ENCODE measurements at places on chromosomes 1 and 21.

DNA sequence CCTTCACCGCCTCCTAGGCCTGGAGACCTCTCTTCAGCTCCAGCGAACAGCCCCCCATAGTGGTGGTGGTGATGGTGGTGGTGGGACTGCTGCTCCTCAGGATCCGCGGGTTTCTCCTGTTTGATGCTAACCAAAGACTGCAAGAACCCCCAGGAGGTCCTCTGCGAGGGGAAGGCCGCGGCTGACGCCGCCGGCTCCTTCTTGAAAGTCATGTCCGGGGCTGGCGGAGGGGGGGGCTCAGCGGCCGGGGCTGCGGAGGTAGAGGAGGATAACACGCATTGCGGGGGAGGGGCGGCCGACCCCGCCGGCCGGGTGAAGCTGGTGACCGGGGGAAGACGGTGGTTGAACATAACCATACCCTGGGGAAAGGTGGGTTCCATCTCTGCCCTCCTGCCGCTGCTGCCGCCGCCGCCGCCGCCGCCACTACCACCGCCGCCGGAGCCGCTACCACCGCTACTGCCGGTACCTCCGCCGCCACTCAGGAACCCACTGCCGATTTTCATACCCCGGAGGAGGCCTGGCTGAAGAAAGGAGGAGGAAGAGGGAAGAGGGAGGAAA is 554 bp downstream of the ZNF281 start:
- DNase-seq: peak; percentile 20

DNA sequence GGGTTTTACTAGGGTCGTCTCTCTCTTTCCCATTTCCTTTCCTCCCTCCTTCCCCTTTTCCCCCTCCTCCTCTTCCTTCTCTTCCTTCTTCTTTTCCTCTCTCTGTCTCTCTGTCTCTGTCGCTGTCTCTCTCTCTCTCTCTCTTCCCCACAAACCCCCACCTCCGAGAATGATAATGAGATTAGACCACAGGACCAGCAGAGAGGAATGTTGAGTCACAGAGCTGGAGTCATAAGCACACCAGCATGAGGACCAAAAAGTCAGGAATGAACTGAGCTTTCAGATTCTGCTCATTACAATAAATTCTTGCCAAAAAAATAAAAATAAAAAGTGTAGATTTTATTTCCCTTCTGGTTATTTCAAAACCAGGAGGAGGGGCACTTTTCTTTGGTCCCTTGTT is 377.4 kb downstream of the LTN1 start:
- DNase-seq: no peak

DNA sequence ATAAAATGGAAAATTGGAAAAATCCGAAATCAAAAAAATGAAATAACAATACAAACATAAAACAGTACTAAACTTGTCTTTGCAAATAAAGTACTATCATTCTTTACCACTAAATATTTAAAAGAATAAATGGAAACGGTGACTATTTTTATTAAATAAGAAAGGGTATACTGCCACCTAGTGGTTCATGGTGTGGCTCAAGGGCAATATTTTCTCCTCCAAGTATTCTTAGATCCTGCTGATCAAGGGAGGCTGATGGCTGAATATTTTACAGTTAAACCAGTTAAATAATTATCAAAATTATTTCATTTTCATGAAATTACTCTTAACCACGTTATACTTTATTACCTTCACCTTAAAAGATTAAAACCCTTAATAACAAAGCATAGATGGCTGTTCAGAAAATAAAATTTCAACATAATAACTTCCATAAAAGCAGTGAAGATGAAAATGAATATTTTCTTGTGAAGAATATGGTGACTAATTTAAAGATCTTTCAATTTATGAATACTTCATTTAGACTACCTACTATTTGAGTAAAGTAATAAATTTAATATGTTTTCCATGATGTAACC is 1793.9 kb downstream of the NCAM2 start:
- DNase-seq: no peak

- no peak for DNase-seq
Observed at GRCh38 chr1:159122005-159122621, 45.5 kb upstream of the AIM2 start.

GRCh38 chr21:44366586-44367211 is 13.3 kb downstream of the TRPM2 start:
- no peak for DNase-seq

- no peak for DNase-seq
Observed at GRCh38 chr1:17686258-17686657, 68.9 kb upstream of the ACTL8 start.

GRCh38 chr1:66434096-66434495 is 99.9 kb upstream of the SGIP1 start:
- DNase-seq: no peak

DNA sequence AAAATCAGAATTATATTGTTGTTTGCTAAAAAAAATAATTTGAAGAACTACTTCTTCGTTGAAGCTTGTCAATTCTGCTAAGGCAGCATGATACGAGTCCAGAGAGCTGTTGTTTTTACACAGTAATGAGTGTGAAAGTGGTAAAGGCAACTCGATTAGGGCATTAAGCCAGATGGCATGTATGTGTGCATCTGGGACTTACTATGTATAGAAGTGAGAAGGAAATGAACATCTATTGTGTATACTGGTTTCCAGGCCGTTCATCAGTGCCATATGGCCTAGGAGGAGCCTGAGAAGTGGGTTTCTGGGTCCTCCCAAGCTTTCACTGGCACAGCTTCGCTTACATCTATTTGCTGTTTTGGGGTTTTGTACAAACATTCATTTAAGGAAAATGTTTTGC is 5.7 kb downstream of the CTPS1 start:
- no peak for DNase-seq

DNA sequence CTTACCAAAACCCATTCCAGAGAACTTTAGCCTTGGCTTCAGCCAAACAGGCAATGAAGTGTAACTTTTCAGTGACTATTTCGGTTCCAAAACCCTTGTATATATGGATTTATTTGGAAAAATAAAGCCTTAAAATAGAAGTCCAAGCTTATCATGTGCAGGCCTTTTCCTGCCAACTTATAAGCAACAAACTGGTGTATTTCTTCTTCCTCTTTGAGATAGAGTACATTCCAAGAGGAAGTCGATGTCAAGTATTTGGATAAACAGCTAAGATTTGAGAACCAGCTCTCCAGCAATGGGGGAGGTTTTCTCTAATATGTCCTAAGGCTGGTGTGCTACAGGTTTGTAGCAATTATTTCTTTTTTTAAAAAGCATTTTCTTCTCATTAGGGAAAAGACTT is 407.8 kb downstream of the DUSP10 start:
- no peak for DNase-seq

GRCh38 chr1:7407544-7407895 is 363.6 kb upstream of the VAMP3 start:
- DNase-seq: no peak

DNA sequence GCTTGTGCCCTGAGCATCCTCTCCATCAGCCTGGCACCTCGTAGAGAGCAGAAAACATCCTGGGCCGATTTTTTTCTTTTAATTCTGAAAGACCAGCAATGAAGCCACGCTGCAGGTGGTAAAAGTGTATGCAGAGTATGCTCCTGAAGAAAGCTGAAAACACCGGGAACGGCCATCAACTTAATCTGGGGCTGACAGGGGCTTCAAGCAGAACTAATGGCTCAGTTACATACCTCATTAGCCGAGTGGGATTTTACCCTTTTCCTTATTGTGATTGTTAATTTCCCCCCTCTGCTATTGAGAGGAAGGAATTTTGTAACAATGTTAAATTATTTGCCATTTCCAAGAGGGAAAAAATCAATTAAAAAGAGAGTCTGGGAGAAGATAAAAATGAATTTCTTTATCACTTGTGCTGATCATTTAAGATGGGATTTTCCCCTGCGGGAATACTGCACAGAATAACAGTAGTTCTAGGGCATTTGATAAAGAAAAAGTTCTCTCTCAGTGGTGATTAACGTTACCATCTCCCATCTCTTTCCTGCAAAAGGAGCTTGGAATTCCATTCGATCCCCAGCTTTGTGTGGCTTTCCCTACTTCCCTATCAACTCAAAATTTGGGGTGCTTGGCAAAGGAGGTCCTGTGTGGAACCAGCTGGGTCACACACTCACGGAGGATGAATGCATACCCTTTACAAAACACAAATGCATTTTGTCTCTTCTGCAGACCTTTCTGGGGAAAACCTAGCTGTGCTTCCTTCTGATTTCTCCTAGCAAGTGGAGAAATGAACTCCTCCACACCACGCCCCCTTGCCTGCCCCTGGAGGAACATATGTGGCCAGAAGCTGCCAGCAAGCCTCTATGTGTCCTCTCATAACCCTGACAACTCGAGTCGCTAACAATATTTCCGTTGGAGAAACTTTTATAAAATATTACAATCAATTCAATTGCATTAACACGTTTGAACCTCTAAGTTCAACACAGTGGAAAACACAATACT is 70.9 kb downstream of the RRAGC start:
- DNase-seq: no peak

GRCh38 chr1:235601104-235601503 is 48.5 kb downstream of the GNG4 start:
- DNase-seq: no peak

GRCh38 chr1:208829595-208829994 is 585.4 kb upstream of the PLXNA2 start:
- no peak for DNase-seq

Measured in stimulated activated CD8-positive, alpha-beta memory T cell treated with anti-CD3 and anti-CD28 coated beads, Interleukin-12 subunit alpha, Interleukin-12 subunit beta, amount 100 ng/mL, for 1 hour (primary cell).